ENCODE measurements at places on chromosomes 16 and 17. TPM values are rescaled to one million over a fixed set of nuclear protein-coding genes. Genes with fewer than 3 reads are reported as not detected.
A peak's percentile ranks its signal among the peaks of the same experiment; 100 is the strongest.

DNA sequence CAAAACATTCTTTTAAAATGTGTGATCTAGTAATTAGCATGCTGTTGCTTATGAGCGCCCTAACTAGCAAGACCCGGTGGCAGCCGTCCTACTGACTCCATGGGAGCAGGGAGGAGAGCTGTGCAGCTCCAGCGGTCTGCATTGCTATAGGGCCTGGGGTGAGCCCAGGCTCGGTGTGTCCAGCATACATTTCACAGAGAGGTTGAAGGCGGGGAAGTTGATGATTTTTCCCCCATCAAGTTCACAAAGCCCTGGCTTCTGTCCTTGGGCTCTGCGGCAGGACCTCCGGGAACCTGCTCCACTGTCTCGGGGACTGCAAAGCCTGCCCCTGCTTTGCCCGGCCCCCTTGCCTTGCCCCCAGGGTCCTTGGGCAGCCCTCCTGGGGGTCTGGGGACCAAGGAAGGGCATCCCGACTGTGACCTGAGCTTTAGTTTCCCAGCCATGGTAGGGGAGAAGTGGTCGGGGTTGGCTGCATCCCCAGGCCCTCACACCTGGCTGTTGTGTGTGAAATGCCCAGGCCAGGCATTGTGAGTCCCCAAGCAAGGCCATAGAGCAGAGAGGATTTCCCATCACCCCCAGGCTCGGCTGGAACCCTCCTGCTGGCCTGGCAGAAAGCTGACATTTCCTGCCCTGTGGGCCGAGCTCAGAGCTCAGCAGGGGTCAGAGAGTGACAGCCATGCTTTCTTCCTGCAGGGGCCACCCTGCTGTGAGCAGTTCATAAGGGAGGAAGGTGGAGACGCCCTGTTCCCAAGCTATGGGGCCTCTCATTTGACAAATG lies 24.8 kb downstream of the KCNJ12 start:
- no peak for DNase-seq

GRCh38 chr16:7140899-7141298 lies 191.7 kb upstream of the RBFOX1 start:
- DNase-seq = no peak

GRCh38 chr17:29807520-29808361 lies 122.3 kb downstream of the SSH2 start:
- DNase-seq = peak; percentile 62

GRCh38 chr17:50911450-50911849 lies 45.3 kb upstream of the TOB1 start:
- DNase-seq = peak; percentile 18

DNA sequence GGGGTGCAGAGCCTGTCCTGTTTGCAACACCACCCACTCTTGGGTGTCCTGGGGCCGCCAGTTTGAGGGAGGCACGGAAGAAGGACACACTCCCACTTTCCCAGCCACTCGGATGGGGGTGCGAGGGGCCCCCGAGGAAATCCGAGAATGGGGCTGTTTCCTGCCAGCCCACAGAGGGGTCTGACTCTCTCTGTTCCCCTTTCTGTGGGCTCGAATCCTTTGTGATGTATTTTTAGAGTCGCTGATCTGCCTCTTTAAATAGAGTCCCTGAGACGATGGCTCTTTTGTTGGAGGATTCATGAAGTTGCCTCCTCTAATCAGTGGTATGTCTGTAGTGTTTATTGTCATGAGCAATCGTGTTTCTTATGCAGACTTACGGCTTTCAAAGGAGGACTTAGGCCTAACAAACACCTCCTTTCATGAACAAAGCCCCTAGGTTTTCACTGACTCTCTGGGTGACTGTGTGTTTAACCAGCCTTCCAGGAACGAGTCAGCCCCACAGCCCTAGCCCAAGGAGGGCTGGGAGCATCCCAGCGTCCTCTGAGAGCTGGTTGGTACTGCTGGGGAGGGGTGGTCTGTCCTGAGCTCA lies 29.1 kb downstream of the CIBAR2 start:
- DNase-seq = no peak

- no peak for DNase-seq
Measured at GRCh38 chr17:46026166-46027047, 27.4 kb downstream of the STH start.

- DNase-seq = no peak
Measured at GRCh38 chr17:45355087-45355486, 38.3 kb upstream of the MAP3K14 start.

KRTAP4-6 gene
- not detected for total RNA-seq

DNA sequence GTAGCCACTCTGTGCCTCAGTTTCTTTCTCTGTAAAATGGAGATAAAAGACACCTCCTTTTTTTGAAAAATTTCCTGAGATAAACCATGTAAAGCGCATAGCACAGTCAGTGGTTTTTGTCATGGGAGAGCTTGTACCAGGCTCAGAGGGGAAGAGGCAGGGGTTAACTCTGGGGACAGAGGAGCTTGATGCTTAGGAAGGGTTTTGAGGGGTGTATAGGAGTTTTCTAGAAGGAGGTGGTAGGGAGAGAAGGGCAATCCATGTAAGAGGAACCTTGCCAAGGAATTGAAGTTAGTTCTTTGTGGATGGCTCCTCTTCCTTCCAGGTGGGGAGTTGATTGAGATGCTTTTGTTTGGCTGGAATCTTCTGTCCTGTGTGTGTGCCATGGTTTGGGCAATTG lies 131.9 kb upstream of the GSE1 start:
- no peak for DNase-seq

GRCh38 chr16:22624038-22624799 lies 113.5 kb downstream of the NPIPB5 start:
- no peak for DNase-seq

- peak; percentile 65 for DNase-seq
Measured at GRCh38 chr16:11410376-11411058, 65.3 kb downstream of the RMI2 start.

DNA sequence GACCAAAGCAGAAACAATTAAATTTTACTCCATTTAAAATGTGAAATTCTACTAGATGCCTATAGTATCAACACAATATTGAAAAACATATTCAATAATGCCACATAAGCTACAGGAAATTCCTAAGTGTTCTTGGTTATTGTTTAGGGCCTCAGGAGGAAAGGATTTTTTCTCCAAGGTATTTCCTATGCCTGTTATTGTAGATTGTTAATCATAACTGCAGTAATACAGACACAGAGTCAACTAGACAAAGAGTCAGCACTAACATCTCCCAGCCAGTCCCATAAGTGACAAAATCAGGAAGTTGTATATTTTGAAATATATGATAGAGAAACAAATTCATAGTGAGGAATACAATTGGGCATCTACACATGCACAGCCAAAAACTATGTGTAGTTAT lies 782.7 kb upstream of the KIF2B start:
- no peak for DNase-seq

- DNase-seq = no peak
Measured at GRCh38 chr17:6867849-6868248, 36.3 kb upstream of the TEKT1 start.

GRCh38 chr17:75049057-75049456 lies 2.0 kb downstream of the KCTD2 start:
- DNase-seq = no peak

GRCh38 chr16:49699841-49700175 lies 156.1 kb downstream of the ZNF423 start:
- DNase-seq = peak; percentile 88

ABCA9 gene
- total RNA-seq = 27.8 TPM

TTLL6 gene
- total RNA-seq = 0.23 TPM

GRCh38 chr16:78609402-78610274 lies 510.2 kb downstream of the WWOX start:
- no peak for DNase-seq

GRCh38 chr17:6901086-6901485 lies 69.6 kb upstream of the TEKT1 start:
- DNase-seq = no peak

KPNA2 gene
- 29.5 TPM for total RNA-seq

- DNase-seq = no peak
Measured at GRCh38 chr17:68603656-68604055, 2.5 kb upstream of the FAM20A start.

GRCh38 chr16:11901091-11901490 lies 14.7 kb downstream of the GSPT1 start:
- no peak for DNase-seq

GRCh38 chr17:6800422-6801027 lies 24.5 kb downstream of the FBXO39 start:
- DNase-seq = no peak

Data from right cardiac atrium (tissue), 5 donors.